Stimulated activated CD8-positive, alpha-beta memory T cell treated with anti-CD3 and anti-CD28 coated beads, Interleukin-4, amount 100 ng/mL, for 24 hours (primary cell): ENCODE measurements at places on chromosomes 7 and 10.

GRCh38 chr10:86710987-86711512 is 42.7 kb downstream of the LDB3 start:
- peak; percentile 74 for DNase-seq

DNA sequence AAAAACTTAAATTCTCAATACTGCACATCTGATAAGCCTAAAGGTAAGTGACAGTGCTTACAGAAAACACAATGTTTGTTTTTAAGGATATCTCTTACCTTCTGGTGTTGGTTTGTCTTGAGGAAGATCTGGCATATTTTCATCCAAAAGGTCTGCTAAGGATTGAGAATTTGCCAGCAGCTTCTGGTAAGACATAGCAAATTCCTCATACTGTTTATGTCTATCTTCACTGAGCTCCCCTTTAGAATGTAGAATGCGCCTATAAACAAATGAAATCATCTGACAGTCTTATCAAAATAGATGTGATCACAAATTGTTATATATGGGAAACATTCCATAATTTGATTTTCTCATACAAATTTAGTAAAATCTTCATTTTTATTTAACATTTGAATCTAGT is 28.7 kb downstream of the UPF2 start:
- DNase-seq: no peak

GRCh38 chr7:26398427-26398755 is 106.7 kb downstream of the SNX10 start:
- DNase-seq: peak; percentile 38

GRCh38 chr10:105413997-105414396 is 772.9 kb downstream of the SORCS3 start:
- DNase-seq: no peak

DNA sequence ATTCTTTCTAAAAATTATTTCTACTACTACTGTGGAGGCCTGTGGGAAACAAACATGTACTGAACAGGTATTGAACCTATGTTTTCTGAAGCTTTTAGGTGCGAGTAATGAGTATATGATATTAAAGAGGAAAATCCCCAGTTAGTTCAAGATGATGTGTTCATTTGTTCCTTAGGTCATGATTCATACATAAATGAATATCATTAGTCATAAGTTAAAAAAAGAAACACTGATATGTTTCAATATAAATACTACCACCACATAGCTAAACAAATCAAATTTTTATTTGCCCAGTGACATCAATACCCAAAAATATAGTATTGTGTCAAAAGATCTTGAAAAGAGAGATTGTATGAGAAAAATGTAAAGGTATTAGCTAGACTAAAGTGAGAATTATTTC is 210.7 kb upstream of the GNAI1 start:
- DNase-seq: no peak

- no peak for DNase-seq
Observed at GRCh38 chr10:128928231-128928836, 538.7 kb upstream of the MGMT start.

- DNase-seq: no peak
Observed at GRCh38 chr10:28805390-28805789, 128.1 kb downstream of the BAMBI start.

DNA sequence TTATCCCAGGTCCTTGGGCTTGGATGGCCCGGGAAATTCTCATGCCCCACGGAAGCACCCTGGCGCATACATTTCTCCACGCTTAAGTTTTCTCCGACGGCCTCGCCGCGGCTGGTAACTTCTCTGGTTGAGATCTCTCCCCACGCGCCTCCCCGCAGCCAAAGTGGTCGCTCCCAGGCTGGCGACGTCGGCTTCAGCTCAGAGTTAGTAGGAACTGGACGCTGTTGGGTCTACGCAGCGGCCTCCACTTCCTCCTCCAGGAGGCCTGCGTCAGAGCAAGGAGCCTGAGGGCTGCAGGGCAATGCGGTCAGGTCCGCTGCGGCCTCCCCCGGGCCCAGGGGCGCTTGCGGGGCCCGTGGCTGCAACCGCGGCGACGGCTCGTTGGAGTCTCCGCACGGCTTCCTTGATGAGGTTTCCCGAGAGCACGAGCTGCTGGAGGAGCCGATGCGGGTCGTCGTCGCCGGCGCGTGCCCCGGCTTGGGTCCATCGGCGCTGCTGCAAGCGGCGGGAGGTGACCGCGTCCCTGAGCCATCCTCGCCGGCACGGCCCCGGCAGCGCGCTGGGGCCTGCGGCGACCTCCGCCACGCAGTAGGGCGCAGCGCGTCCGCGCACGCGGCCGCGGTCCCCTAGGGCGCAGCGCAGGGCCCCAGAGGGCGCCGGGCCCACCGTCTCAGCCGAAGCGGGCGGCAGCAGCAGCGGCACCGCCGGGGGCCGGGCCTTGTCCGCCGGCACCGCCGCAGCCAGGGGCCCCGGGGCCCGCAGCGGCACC is 744 bp downstream of the FRAT2 start:
- no peak for DNase-seq

DNA sequence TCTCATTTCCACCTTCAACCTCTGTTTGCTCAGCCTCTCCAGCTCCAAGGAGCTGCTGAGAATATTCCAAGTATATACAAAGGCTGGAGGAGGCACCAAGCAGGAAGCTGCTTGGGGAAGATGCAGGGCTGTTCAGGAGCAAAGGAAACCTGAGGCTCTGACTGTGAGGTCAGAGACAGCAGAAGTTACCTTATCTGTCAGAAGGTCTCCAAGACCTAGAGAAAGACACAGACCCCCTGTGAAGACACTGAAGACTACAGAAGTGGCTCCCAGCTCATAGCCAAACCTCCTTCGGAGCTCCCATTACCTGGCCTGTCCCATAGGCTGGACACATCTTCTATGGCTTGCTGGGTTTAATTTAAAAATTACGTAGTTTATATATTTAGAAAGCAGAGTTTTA is 53.2 kb downstream of the PKD1L1 start:
- DNase-seq: no peak

DNA sequence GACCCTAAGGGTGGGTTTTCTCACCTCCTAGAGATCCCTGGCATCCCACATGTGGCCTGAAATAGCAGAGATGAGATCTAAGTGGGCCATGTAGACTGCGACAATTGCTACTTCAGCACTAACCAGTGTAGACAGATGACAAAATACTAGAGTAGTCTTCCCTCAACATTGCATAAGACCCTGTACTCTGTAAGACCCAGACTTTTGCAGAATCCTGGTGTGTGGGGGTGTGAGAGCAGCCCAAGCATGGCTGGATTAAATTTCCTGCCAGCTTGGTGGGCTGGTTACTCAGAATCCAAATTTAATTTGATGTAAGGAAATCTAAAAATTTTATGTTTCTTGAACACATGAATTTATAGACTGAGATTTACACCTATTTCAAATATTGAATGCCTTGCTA is 88.3 kb downstream of the ZNF365 start:
- DNase-seq: no peak

DNA sequence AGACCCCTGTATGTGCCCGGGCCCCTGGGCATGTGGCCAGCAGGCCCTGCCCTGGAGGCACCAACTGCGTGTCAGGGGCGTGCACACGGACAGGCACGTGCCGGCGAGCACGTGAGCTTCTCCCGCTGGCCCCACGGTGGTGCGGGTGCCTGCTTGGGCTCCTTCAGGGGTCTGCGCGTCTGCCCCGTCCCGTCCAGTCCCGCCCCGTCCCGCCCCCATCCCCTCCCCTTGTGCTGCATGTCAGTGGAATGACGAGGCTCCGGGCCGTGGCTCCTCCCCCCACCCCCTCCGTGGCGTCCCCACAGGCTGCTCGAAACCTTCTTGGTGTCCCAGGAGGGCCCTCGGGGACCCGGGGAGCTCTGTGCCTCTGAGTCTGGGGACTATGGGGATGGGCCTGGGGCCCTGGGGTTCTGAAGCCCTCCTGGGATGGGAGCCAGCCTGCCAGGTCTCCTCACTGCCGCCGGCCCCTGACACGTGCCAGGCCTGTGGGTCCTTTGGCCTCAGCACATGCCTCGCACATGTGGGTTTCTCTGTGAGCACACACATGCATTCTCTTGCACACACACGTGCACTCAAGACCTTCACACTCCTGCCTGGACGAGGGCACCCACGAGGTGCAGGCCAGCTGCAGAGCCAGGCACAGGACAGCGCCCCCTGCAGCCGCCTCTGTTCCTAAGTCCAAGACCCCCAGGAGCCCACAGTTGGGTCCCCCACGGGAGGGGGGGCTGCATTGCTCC is 27.5 kb upstream of the AMZ1 start:
- no peak for DNase-seq

GRCh38 chr10:48798481-48799254 is 114.0 kb downstream of the WDFY4 start:
- DNase-seq: no peak

- DNase-seq: no peak
Observed at GRCh38 chr7:42234736-42235135, 2.3 kb downstream of the GLI3 start.

- DNase-seq: no peak
Observed at GRCh38 chr7:50591098-50591479, 25.9 kb upstream of the DDC start.
